Osteocyte (in vitro differentiated cells): ENCODE measurements at places on chromosomes 2 and 18. TPM values are rescaled to one million over a fixed set of nuclear protein-coding genes. Genes with fewer than 3 reads are reported as not detected.

SIGLEC15 gene
- 0.13 and 0.37 TPM in 2 replicates for total RNA-seq

SULT1C4 gene
- total RNA-seq: 6.0 and 7.0 TPM in 2 replicates

SERPINB11 gene
- not detected in 2 replicates for total RNA-seq

ABHD1 gene
- 0.48 TPM in 1 of 2 replicates, not detected in the other for total RNA-seq

HJURP gene
- total RNA-seq: 7.7 and 7.9 TPM in 2 replicates

GPR17 gene
- total RNA-seq: not detected in 2 replicates

ZBTB7C gene
- 0.11 and 0.16 TPM in 2 replicates for total RNA-seq

SCYGR7 gene
- not detected in 2 replicates for total RNA-seq

RABL2A gene
- 24.9 and 26.2 TPM in 2 replicates for total RNA-seq

NLRC4 gene
- total RNA-seq: not detected in 2 replicates

PIGN gene
- 35.7 and 39.2 TPM in 2 replicates for total RNA-seq

ALPP gene
- not detected in 2 replicates for total RNA-seq

DNAJC5G gene
- not detected in 2 replicates for total RNA-seq

NFATC1 gene
- total RNA-seq: 5.9 and 8.1 TPM in 2 replicates

TUBA3D gene
- not detected in 2 replicates for total RNA-seq

CD8B2 gene
- not detected in 2 replicates for total RNA-seq

LIPT1 gene
- 4.9 and 6.3 TPM in 2 replicates for total RNA-seq

PTPRN gene
- total RNA-seq: 0.24 TPM in 1 of 2 replicates, not detected in the other

SP9 gene
- total RNA-seq: not detected in 2 replicates

ARHGAP15 gene
- total RNA-seq: not detected in 2 replicates

KLHL41 gene
- total RNA-seq: 0.89 and 1.5 TPM in 2 replicates

C1GALT1C1L gene
- not detected in 2 replicates for total RNA-seq

NOL4 gene
- not detected in 2 replicates for total RNA-seq

NYAP2 gene
- total RNA-seq: not detected in 2 replicates

RAX gene
- total RNA-seq: not detected in 2 replicates

ACMSD gene
- total RNA-seq: not detected in 2 replicates
